ENCODE measurements at places on chromosomes 4 and X.

- DNase-seq: no peak
Observed at GRCh38 chr4:181701214-181701613, 542.0 kb upstream of the TENM3 start.

DNA sequence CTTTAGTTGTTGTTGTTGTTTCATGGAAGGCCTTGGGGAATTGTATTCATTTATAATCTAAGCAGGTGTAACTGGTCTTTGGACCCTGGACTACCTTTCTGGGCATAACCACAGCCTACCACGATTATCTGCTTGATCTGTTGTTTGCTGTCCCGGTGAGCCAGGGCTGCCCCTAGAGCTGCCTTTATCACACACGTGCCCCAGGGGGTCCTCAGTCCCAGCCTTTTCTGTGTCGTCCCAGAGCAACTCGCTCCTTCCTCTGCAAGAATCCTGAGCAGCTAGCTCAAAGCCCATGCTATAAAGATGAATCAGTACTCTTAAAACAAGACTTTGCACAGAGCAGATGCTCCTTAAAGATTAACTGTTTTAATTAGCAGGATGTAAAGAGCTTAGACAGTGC, 273.2 kb downstream of the EVC2 start:
- no peak for DNase-seq

DNA sequence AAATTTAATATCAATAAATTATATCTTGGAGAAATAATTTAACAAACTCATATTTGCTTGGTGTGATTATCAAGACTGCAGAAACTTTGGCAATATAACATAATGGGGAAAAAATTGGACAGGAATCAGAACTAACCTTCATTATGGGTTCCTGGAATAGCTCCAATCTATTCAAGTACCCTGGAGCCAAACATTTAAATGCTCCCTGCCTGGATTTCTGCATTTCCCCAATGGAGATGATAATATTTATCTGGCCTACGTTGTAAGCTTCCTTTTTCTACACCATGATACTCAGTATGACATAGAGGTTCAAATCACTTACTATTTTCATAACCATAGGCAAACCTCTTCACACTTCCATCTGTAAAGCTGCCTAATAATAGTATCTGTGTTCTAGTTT, 326.8 kb downstream of the TRIML1 start:
- DNase-seq: no peak

GRCh38 chrX:43552156-43552555, 103.9 kb upstream of the MAOA start:
- no peak for DNase-seq

DNA sequence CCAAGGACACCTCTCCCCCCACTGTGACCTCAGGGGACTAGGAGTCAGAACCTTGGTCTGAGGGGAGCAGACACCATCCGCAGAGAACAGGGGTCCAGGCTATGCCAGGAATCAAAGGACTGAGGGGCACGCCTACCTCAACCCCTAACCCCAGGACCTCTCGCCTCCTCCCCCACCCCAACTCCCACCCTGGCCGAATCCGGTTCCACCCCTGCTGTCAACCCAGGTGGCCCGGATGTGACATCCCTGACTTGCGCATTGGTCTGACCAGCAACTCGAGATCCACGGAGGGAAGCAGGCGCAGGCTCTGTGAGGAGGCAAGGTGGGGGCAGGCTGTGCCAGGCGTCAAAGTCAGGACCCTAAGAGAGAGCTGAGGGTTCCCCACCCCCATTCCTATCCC, 468 bp upstream of the MAGEA4 start:
- DNase-seq: no peak

DNA sequence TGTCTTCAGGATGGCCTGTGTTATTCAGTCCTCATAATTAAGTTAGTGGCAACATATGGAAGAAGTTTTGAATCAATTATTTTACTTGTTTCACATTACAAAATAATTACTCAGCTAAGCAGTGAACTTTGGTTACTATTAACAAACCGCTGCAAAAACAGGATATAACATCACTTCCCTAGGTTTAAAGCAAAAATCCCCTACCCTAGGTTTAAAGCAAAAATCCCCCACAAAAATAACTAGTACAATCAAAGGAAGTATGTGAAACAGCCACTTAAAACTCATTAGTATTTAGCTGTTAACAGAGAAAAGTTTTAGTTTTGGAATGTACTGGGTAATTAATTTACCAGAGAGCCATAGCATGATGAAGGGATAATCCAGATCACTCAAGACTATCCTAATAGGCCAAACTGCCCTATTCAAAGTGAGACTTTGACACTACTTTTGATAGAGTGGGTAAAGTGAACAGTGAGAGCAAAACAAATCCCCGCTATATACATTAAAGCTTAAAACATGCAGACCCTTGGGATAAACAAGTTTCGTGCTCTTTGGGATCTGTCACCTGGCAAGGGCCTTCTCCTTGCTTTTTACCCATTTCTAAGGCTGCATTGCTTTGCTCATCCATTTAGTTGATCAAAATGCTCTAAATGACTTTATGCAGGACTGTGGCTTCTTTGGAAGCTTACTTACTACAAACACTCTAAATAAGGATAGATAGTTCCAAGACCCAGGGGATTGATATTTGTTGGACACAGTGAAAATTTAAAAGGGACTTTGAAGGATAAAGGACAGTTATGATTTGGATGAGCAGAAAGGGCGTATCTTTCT, 36.4 kb upstream of the GPR174 start:
- no peak for DNase-seq

- DNase-seq: no peak
Observed at GRCh38 chrX:9911487-9911886, 55.7 kb upstream of the CLDN34 start.

DNA sequence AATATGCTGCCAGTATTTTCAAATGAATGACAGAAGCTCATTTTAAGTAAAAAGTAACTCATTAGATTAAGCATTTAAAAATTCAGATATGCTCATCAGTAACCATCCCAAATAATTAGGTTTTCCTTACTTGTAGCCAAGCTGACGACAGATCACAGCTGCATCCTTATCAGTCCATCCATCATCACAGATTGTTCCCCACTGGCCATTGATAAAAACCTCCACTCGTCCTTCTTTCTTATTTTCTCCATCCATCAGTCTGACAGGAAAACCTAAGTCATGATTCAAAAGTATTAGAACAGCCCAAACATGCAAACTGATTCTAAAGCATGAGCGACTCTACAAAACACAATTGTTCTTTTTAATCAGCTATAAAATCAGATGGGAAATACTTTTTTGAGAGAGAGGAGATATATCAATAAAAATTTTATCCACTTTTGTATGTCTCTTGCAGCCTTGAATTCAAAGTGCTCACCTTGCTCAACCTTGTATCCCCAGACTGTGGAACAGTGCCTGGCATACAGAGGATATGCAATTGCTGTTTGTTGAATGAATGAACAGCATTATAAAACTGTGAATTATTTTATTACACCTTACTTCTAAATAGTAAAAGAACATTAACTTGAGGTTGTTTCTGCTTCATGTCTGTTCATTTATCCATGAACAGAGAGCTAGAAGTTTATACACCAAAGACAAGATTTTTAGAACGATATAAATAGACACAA, 44.3 kb downstream of the PRSS12 start:
- DNase-seq: no peak

DNA sequence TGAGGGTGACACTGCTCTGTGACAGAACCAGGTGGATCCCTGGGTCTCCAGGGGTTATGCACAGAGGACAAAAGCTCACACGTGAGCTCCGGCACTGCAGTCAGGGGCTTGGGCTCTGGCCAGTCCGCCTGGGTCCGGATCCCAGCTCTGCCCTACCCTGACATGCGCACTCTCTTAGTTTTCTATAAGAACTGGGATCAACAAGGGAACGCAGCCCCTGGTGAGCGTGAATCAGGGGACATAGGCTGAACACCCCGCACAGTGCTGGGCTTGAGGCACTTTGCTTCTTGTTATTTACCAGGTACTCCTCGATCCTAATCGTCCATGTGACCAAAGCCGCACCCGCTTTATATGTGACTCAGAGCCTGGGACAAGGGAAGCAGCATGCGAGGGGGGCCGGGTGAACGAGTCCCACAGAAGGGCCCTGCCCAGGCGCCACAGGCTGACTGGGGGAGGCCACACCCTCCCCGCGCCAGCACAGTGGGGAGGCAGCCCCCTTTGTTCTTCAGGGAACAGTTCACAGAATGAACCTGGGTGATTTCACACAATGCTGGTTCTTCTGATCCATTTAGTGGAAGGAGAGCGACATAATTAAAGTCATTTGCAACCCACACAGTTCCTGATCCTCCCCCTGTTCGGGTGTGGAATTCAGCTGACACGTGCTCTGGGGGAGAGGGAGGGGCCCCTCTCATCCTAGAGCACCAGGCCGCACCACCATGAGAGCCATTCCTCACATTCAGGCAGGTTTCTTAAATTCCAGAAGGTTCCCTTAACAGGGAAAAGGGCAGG, 55.5 kb downstream of the WFS1 start:
- DNase-seq: no peak

- DNase-seq: no peak
Observed at GRCh38 chr4:2261853-2262144, at the start of gene MXD4. TSS of gene MXD4 (minus strand) at chr4:2262109. CDS start at chr4:2261980, 129 bp downstream.

DNA sequence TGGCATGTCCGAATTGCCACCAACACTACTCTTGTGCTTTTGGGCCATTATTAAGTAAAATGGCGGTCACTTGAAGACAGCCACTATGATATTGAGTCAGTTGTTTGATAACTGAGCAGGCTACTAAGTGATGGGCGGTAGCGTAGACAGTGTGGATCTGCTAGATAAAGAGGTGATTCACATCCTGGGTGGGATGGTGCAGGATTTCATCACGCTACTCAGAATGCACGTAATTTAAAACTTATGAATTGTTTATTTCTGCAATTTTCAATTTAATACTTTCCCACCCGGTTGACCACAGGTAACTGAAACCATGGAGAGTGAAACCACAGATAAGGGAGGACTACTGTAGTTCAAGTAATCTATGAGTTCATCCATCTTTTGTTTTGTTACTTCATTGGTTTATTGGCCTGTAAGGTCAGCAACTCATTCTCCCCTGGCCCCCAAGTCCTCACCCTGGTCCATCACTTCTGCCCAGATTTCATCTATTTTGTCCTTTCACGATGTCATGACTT, 2.9 kb downstream of the ARAF start:
- DNase-seq: no peak

GRCh38 chr4:73832651-73833237, 3.7 kb upstream of the CXCL6 start:
- DNase-seq: no peak

DNA sequence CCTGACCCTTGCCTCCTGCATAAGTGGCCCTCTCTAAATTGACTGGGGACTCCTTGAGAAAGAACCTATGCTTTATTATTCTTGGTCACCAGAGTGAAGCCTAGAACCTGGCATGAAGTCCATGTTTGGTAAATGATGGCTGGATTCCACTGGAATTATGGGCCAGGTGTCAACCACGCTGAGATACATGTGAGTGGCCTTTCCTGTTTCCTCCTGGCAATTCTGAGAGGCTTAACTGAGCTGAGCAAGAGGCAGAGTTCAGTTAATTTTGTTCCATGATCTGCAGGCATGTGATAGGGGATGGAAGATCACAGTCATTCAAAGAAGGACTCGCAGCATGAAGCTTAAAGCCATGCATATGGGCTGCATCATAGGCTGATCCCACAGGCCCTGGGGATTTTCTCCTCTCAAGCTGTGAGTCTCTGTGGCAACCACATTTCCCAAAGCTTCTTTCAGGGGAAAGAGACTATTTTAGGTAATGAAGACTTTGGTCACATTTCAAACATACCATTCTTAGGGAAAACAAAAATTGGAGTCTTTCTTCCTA, 69.4 kb upstream of the CLNK start:
- DNase-seq: no peak

- DNase-seq: no peak
Observed at GRCh38 chr4:179750374-179750773, 2308.1 kb upstream of the AGA start.

DNA sequence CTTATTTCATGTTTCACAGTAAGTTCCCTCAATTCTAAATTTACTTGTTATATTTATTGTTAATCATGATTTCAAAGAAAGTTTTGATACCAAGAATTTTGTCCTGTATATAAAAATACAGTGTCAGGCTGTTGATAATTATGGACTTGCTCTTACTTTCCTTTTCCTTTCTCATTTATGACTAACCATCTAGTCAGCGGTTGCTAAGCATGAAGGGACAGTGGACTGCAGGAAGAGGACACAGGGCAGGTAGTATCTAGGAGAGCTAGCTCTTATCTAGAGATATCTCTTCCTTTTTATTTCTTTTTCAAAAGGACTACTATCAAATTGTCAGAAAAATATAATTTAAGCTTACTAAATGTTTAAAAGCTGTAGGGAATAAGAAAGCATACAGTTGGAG, 1.6 kb downstream of the OPRPN start:
- no peak for DNase-seq

DNA sequence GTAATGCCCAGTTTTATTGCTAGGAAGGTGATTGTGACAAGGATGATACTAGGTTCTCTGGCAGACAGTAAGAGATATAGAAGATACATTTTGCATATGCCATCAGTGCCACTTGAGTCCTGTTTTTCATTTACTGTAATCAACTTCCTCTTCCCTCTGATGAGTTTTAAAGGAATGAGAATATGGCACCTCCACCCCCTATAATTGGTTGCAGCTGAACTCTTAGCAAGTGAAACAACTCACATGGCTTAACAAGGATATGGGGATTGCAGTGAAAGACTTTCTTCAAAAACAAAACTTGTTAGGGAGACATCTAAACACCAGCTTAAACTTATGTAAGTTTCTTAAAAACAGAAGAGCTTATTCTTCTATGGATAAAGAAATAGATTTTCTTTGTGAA, 90.0 kb downstream of the AREG start:
- DNase-seq: no peak

DNA sequence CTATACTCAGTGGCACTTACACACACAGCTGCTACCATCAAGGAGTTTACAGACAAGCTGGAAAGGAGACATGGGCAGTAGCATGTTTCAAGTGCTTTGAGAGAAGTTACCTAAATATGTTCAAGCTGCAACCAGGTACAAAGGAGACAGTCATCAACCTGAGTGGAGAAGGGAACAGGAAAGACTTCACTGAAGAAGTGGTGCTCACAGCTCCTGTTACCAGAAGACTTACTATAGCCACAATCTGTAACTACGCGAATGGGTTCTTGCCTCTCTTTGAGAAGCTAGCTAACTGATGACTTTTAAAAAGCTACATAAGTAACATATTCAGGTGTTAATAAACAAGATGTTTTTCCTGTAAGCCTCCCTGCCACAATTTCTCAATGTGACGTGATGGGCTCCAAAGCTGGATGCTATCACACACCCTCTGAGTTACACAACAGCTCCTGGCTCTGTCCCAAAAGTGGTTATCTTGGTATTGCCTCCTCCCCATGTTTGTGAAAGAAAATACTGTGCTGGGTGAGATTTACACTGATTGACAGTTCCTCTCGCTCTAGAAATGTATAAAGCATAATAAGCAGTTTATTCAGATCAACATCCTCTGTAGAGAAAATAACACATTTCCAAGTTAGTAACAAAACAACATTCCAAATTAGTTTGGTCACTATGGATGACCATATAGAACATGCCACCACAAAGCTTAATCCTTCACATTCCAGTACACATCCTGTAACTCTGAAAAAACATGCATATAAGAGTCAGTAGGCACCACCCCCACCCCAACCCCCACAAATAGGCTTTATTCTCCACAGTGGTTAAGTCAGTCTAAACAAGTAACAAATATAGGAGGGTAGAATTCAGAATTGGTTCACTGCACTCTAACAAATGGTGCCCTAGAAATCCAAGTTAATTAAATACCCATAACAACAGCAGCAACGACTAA, 81.8 kb downstream of the FRYL start:
- DNase-seq: no peak

- DNase-seq: no peak
Observed at GRCh38 chr4:126766241-126766640, 866.5 kb upstream of the INTU start.

- DNase-seq: no peak
Observed at GRCh38 chrX:104679175-104679574, 113.2 kb downstream of the IL1RAPL2 start.

- DNase-seq: no peak
Observed at GRCh38 chrX:134969726-134970125, 21.1 kb upstream of the SMIM10 start.
